ENCODE measurements at places on chromosomes 1 and 21.

DNA sequence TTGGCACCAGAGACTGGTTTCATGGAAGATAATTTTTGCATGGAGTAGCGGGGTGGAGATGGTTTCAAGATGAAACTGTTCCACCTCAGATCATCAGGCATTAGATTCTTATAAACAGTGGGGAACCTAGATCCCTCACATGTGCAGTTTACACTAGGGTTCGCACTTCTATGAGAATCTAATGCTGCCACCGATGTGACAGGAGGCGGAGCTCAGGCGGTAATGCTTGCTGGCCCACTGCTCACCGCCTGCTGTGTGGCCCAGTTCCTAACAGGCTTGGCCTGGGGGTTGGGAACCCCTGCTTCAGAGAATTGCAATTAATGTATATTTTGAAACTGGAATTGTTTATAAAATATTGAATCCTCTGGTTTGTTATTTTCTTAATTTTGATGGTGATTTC is 92.1 kb downstream of the NRIP1 start:
- DNase-seq: no peak

DNA sequence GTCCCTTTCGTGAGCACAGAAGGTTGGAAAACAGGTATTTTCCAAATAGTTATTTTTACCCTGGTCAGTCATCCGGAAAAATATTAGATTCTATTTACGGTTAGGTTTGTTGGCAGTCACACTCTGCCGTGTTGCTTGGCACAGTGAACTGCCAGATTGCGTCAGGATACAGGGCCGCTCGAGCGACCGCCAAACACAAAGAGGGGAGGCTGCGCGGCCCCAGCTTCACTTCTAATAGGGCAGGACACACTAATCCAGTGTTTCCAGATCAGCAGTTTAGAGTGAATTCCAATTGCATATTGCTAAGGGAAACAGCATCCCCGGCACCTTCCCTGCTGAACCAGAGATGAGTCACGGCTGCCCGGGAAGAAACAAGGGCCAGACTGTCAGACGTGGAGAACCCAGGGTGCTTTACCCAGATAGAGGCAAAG is 22.9 kb downstream of the UMODL1 start:
- peak; percentile 99 for DNase-seq

GRCh38 chr1:211598514-211598913 is 19.6 kb upstream of the SLC30A1 start:
- DNase-seq: no peak

DNA sequence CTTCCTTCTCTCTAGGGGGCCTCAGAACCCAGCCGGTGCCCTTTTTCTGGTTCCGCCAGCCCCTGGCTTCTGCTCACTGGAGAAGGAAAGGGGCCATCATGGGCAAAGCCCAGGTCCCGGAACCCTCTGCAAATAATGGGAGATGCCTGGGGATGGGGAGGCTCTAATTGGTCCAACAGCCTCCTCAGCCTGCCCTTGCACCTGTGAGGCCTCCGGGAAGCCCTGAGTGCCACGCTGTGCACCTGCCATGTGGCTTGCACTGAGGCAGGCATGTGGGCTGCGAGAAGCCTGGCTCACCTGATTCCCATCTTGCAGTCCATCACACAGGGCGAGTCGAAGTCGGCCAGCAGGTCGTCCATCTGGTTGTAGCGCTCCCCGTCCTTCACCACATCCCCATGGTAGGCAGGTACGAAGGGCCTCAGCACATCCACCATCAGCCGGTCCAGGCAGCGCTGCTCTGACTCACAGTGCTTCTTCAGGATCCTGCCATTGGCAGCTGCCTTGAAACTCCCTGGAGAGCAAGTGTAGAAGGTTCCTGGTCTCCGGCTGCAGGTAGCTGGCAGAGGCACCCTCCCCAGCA is 92.1 kb downstream of the ITPKB start:
- no peak for DNase-seq

DNA sequence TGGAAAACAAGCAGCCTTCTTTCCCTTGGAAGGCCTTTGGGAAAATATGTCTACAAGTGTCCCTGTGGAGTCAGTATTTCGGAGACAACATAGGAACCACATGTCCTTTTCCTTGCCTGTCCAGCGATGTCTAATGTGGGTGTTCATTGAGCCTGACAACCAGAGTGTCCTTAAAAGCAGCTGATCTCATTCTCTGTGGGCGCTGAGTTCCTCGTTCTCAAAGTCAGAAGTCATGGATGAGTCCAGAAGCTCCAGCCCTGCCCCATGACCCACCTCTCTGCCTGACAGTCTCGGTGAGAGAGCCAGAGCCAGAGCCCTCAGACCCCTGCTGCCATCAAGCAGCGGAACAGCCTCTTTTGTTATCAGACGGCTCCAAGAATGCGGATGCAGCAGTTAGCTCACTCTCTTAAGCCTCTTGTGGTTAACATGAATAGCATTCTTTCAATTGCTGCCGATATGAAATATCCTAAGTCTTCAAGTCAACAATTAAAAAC is 329.2 kb downstream of the TGFB2 start:
- DNase-seq: peak; percentile 87

GRCh38 chr1:116498789-116499628 is 71.8 kb downstream of the CD58 start:
- no peak for DNase-seq

- no peak for DNase-seq
These were observed 202.1 kb upstream of the ADGRL2 start for GRCh38 chr1:81598623-81599022.

DNA sequence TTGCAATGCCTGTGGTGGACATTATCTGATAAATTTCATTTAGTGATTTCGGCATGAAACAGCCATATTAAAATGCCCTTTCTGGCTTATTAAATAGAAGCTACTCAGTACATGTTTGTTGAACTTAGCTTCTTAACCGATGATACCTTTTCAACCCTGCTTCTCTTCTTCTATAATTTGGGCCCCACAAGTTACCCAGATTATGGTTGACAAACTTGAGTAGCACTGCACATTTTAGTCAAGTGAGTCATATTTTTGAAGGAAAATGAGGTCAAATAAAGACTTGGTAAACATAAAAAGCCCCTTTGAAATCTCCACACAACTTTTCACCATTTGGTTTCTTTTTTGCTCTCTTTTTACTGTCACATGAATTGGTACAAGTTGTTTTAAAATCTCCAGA is 33.8 kb downstream of the GIPC2 start:
- DNase-seq: peak; percentile 16

GRCh38 chr1:71618766-71619530 is 538.1 kb upstream of the ZRANB2 start:
- no peak for DNase-seq

GRCh38 chr21:31473685-31474345 is 129.8 kb upstream of the TIAM1 start:
- no peak for DNase-seq

DNA sequence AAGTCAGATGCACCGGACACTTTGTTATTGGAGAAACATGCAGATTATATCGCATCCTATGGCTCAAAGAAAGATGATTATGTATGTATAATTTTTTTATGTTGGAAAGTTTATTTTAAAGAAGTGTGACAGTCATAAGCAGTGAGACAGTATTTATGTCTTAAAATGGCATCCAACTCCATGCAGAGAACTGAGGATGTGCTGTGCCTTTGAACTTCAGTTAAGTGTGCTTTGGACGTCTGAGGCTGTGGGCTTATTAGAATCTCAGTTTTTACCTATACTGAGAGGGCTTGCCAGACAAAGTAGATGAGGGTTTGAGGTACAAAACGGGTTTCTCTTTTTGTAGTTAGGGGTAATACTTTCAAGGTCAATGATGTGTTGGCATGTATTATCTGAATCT is 1.5 kb downstream of the RABGGTB start:
- no peak for DNase-seq

- DNase-seq: no peak
These were observed 50.0 kb downstream of the CNIH3 start for GRCh38 chr1:224666078-224666477.

DNA sequence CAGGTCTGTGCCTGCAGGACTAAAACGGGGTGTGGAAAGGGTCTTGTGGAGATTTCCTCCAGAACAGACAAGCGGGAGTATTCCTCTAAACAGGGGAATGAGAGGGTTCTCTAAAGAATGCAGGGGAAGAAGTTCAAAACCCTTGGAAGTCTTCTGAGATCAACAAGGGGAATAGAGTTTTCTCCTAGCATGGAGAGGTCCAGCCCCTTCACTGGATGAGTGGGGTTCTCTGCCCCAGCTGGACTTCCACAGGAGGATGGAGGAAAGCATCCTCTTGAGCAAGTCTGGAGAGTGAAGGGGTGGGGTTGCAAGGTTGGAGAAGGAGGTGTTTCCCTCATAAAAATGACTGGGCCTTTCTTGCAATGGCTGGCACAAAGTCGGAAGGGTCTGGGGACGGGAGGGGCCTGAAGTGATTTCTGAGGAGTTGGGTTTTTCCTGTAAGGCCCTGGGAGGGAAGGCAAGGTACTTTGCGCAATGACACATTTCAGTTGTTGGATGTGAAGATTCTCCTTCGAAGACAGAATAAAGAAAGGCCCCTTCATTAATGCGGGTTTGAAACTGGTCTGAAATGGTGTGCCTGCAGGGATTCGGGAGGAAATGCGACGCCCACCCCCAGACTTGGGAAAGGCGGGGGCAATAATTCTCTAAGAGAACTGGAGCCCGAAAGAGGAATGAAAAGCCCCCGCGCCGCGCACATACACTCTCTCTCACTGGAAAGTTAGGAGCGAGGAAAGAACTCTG is 884 bp downstream of the SPATA6 start:
- DNase-seq: no peak

- no peak for DNase-seq
These were observed 643 bp downstream of the FNDC5 start for GRCh38 chr1:32869923-32870614.

DNA sequence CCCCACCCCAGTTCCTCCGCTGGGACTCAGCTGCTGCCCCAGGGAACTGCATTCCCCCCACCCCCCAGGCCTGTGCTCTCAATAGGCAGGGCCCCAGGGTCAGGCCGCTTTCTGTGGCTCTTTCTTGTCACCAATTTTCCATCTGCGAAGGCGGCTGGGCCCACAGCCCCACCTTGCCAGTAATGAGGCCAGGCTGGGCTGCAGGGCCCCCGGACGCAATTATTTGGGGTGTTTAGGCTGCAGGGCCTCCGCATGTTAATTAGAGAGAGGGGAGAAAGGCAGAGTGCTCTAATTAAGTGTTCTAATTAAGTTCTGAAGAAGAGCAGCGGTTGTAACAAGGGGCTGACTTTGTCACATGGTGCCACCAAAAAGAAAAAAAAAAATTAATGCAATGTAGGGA is 71.8 kb downstream of the EPHB2 start:
- DNase-seq: no peak

DNA sequence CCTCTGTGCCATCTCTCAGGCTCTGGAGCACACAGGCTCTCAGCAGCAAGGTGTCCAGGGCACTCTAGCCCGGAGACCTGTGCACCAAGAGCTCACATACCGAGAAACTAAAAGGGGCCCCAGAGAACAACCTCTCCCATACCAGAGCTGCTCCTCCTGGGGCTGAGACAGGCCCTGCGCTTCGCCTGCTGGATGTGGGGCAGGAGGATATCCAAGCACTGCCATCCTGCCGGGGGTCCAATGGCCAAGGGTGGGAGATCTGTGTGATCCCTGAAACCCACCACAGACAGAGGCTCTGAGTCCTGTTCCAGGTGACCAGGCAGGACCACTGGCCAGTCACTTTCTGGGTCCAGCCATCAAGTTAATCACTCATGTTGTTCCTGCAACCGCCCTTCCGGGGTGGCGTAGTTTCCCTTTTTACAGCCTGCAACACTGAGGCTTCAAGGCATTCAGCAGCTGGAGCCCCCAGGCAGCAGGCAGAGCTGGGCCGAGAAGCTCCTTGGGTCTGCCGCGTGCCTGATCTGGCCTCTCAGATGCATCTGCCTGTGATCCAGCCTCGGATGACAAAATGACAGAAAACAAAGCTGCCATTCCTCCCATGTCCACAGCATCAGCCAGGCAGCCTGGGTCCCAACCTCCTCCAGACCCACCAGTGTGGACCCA is 36.7 kb upstream of the ACTRT2 start:
- no peak for DNase-seq

DNA sequence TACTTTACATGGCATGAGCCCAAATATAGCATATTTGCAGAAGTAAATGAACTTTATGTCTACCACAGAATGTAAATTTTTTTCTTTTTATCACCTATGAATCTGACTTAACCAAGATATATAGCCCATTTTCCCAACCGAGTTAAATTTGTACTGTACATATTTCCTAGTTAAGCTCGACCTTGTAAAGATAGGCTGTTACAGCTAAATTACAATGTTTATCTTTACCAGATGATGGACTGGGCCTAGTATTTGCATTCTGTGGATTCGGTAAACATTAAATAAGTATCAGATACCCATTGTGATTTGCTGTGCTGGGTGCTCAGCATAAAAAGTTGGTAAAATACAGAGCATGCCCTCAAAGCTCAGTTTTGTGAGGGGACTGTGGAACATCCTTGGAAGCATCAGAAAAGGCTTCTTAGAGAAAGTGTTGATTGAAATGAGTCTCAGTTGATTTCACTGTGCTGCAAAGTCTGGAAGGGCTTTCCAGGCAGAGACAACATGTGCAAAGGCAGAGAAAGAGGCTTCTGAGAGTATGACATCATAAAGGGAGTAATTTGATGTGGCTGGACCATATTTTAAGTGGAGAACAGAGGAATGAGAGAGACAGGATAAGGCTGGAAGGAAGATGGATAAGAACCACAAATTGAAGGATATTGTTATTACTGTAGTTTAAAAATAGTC is 27.4 kb downstream of the MORC3 start:
- no peak for DNase-seq

GRCh38 chr1:223216074-223216473 is 73.0 kb upstream of the TLR5 start:
- DNase-seq: no peak

GRCh38 chr1:61520401-61520800 is 204.5 kb downstream of the TM2D1 start:
- DNase-seq: no peak

- DNase-seq: no peak
These were observed 390.5 kb downstream of the ST6GALNAC3 start for GRCh38 chr1:76465030-76465429.

GRCh38 chr21:41726058-41726558 is 40.7 kb downstream of the RIPK4 start:
- no peak for DNase-seq

GRCh38 chr1:169003864-169004516 is 102.5 kb upstream of the ATP1B1 start:
- peak; percentile 23 for DNase-seq

- peak; percentile 76 for DNase-seq
These were observed 5.9 kb upstream of the VPS45 start for GRCh38 chr1:150061632-150062101.

DNA sequence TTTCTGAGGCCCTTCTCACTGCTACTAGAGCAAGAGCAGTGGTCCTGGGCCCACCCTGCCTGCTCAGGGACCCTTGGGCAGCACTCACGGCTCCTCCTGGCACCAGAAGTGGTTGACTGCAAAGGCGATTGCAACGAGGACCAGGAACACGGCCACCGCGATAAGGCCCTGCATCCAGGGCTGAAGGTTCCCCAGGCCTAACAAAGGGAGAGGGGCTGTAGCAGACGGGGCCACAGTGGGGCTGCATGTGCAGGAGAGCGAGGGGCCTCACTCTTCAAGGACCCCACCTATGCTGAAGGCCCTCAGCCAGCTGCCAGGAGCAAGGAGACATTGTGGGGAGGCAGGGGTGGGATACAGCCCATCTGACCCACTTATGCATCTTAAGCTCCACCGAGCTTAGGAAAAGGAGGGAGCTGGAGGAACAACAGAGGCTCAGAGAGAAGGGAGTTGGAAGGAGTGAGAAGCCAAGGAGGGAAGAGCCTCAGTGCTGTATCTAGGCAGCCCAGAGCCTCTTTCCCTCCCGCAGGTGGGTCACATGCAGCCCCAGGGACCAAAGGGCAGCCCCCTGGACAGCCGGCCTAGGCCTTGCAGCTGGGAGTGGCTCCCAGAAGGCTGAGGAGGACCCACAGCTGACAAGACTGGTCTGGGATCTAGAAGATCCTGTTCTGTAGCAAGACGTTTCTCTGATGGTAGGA is 2.5 kb downstream of the PDZK1IP1 start:
- no peak for DNase-seq
